ENCODE measurements at places on chromosomes 3 and 15.

- DNase-seq = no peak
Observed at GRCh38 chr3:153320585-153321128, 158.6 kb downstream of the RAP2B start.

DNA sequence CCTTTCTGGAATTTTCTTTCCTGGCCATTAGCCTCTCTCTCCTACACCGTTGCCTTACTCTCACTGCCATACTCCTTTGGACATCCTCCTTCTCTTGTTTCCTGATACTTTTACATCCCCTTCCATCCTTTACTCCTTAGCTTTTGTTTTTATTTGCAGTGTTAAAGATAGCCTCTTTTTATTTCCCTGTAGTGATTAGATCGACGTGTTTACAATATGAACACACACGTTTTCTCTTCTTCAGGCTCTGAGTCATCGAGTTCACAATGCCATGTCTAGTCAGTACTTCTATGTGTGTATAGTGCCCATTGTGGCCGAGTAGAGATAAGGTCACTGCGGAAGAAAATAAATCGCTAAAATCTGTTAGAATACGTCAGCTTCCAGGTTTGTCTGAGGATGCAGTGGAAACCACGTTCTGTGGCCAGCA is 208.5 kb downstream of the LPP start:
- DNase-seq = no peak

- DNase-seq = no peak
Observed at GRCh38 chr3:123602325-123602724, 17.5 kb upstream of the HACD2 start.

DNA sequence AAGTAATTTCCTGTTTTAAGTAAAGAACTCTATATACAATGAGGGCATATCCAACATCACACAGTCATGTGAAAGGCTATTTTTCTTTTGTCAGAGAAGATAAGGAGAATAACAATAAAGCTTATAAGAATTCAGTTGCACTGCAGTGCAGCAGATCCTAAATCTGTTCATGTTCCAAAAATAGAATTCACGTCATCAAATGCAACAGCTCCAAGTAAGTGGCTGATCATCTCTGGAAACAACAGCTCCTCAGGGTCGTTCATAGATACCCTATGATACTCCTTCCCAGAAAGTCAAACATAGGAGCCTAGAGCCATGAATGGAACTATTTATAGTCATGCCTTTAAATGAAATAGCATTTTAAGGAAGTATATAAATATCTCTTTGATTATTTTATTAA is 100.2 kb downstream of the FMN1 start:
- no peak for DNase-seq

GRCh38 chr15:86919581-86919980 is 839.9 kb downstream of the AGBL1 start:
- DNase-seq = no peak

DNA sequence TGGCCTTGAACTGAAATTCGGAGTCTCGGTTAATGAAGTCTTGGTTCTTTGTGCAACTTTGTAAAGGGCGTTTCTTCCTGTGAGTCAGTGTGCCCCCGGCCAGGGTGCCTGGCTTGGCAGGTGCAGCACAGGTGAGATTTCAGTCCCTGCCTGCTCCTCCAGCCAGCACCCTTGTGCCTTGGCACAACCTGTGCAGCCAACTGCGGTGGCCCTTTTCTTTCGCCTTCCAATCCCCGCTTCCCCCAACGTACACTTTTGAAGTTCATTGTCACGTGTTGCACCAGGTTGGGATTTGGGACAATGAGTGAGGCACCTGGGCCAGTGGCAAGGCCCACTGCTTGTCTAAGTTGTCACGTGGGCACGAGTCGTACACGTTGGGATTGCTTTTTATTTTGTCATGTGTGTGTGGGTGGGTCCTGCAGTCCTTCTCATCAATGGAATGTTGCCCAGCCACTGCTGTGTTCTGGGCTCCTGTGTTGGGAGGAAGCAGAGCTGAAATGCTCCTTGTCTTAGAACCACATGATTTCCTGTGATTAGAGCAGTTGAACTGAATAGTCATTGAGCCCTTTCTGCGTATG is 242.9 kb upstream of the BHLHE40 start:
- no peak for DNase-seq

DNA sequence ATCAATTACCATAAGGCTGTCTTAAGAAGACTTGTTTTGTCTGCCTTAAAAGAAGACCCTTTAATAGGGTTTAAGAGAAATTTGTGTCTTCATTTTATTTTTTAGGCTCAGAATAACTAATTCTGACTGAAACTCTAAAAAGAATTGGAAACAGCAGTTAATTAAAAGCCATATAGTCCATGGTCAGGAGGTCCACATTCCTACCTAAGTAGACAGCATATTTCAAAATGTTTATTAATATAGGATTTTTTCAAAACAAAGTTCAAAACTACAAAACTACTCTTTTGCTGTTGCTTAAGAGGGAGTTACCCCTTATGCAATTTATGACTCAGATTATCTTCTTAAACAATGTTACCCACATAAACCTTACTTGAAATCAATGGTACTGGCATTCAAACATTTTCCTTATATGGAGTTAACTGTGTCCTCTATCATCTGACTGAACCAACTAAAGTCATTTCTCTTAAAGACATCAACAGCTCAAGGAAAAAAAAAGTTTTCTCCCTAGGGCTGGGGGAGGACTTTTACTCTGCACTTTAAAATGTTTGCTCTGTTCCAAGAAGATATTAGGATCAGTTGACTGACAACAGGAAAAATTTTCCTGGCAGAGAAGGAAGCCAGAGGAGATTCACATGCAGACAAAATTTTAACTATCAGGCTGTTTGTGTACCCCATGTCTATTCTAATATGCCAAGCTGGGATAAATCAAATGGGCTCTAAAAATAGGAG is 56.8 kb upstream of the NANOGP8 start:
- no peak for DNase-seq

DNA sequence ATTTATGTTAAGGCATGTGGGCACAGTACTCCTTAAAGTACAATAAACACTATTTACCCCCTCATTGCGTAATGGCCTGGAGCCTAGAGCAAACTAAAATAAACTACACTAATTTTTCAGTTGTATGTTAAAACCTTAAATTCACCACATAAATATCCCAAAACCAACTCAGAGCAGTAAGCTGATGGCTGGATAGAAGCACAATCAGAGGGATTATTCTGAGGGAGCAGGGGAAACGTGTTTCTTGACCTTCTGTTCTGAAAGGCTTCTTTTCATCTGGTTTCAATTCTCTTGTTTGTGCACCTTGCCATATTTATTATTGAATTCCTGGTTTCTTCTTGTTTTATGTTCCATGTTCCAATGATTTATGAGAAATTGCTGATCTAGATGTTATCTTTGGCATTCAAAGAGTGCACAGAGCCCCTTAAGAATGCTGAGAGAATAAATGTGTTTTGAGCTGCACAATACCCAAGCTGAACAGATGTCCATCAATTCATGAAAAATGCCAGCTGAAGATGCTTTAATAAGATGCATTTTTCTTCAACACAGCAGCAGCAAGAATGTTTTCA is 29.6 kb downstream of the RPL22L1 start:
- DNase-seq = no peak
